ENCODE measurements at places on chromosomes 13 and 19.

- no peak for DNase-seq
These were observed 4.6 kb upstream of the EPS8L1 start for GRCh38 chr19:55071129-55071502.

GRCh38 chr19:8611877-8612806, 1.6 kb upstream of the ADAMTS10 start:
- DNase-seq: peak; percentile 36

- no peak for DNase-seq
These were observed 6.1 kb upstream of the FXYD3 start for GRCh38 chr19:35109395-35110112.

- DNase-seq: no peak
These were observed 49.1 kb downstream of the WASF3 start for GRCh38 chr13:26606631-26607030.

DNA sequence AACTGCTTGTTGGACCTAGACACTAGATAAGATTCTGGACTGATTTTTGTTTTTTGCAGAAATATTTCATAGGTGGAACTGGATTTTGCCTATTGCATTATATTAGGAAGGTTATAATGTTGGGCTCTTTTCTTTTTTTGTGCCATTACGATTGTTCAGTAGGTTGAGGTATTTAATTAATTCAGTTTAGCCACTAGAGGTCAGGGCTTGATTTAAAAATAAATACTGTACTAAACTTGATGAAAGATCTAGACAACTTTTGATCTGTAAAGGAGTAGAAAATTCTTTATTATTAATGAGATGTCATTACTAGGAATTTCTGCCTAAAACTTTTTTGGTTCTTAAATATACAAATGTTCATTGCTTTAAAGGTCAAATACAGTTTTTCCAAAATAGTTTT, 15.2 kb upstream of the SUPT20H start:
- DNase-seq: no peak

DNA sequence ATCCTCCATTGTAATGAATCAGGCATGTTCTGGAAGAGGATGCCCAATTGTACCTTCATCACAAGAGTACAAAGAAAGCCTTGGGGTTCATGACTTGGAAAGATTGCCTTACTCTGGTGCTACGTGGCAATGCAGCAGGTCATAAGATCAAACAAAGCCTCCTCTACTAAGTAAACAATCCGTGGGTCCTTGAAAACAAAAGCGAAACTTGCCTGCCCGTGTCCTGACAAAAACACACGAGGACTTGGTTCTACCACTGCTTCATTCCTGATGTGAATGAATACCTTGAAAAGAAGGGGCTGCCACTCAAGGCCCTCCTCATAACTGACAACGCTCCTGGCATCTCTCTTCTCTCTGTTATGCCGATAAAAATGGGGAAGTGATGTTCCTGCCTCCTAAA, 18.9 kb downstream of the ZNF563 start:
- no peak for DNase-seq

- DNase-seq: peak; percentile 70
These were observed 4.7 kb upstream of the PRMT1 start for GRCh38 chr19:49672131-49672919.

- DNase-seq: no peak
These were observed 10.7 kb downstream of the VSIG10L start for GRCh38 chr19:51331193-51331592.

DNA sequence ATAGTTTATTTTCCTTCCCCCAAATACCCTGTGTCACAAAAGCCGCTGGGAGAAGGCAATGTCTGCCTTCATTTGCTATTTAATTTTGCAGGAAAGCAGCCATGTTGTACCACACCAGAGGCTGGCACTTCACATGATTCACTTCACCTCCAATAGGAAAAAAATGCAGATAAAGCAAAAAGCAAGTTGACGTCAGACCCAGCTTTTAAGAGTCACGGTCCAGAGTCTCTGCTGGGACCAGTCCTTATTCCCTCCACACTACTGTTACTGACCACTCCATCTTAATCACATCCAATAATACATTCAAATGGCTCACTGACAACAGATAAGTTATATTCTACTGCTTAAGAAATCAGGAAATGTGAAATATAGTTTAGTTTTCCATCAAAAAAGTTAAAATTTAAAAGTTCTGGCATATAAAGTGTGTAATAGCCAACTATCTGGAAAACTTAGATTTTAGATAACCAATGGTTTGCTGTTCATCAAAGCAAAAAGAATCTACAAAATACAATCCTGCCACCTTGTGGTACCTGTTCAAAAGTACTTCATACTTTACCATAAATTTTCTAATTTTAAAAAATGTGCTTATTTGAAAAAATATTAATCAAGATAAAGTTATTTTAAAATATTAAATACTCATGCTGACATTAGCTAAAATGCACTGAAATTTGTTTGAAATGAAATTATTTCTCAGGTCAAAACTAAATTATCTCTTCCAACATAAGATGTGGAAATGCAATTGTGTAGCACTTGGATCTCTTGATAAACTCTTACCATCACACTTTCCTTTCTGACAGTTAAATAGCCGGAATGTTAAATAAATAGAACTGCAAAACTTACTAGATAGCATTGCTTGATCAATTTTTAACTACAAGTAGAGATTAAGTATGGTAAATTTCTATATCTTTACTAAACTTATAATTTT, 97.3 kb downstream of the SERP2 start:
- DNase-seq: no peak

DNA sequence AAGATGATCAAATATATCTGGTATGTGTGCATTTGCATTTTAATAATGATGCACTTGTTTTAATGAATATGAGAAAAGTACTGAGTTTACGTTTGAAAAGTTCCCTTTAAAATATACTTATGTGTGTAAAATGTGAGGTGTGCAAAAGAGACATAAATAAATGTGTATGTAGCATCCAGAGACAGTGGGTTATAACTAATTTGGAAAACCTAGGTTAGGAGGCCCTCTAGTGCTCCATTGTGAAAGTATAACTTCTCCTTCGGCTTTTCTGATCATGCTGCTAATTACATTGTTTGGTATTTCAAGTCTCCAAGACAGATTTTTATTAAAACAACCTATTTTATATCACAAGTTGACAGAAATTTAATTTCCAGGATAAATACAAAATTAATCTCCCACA, 30.1 kb downstream of the SCEL start:
- no peak for DNase-seq

- no peak for DNase-seq
These were observed at the start of gene LILRA5 for GRCh38 chr19:54312436-54313377. TSS of gene LILRA5 (minus strand) at chr19:54313166. CDS start at chr19:54313019, 147 bp downstream.

GRCh38 chr19:30882411-30883005, 466.7 kb downstream of the TSHZ3 start:
- no peak for DNase-seq

- DNase-seq: no peak
These were observed 11.9 kb downstream of the LTBP4 start for GRCh38 chr19:40612831-40613689.

DNA sequence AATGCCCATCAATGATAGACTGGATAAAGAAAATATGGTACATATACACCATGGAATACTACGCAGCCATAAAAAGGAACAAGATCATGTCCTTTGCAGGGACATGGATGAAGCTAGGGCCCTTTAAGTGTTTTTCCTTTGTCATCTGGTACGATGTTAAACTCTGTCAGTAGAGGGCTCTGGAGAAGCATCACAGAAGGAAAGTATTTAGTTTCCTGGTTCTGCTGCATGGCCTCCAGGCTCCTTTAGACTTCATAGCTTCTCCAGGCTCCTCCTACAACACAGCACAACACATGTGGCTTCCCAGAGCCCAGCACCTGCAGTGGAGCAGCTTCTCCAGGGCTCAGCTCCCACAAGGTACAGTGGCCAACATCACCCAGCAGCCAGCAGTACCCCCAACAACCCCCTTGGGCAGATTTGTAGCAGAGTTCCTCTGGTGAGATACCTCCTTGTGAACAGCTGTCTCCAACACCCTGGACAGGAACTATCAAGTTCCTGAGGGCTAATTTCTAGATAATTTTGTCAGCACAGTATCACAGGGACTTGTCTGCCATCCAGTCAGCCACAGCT, 63.4 kb downstream of the KCTD12 start:
- no peak for DNase-seq

- DNase-seq: no peak
These were observed 26.6 kb downstream of the ATP11A start for GRCh38 chr13:112716461-112716820.

DNA sequence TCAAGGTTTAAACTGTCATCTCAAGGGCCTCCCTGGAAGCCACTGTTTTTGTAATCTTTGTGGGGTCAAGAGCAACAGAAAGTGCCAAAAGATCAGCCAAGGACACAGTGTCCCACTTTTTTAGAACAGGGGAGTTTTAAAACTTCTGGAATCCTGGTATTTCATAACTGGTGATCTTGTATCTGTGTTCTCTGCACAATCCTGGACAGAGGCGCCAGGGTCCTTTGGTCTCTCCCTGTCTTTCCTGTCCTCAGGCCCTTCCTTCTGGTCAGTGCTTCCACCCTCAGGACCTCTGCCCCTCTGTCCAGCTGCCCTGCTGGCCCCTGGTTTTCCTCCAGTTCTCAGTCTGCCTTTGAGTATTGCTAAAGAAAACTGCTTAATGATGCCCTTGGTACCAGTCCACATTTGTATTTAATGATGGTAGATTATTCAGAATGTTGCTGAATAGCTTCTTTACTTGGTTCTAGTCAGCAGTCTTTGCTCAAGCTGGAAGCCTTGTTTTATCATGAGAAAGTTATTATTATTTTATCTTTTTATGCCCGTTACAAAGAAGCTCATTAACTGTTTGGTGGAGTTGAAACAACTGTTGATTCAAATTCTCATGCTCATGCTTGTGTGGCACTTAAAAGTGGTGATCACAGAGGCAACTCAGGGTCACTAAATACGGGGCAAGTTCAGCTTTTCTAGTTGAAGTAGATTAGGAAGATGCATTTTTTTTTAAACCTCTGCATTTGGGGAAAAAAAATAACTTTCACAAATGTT, 47.5 kb downstream of the WASF3 start:
- no peak for DNase-seq

DNA sequence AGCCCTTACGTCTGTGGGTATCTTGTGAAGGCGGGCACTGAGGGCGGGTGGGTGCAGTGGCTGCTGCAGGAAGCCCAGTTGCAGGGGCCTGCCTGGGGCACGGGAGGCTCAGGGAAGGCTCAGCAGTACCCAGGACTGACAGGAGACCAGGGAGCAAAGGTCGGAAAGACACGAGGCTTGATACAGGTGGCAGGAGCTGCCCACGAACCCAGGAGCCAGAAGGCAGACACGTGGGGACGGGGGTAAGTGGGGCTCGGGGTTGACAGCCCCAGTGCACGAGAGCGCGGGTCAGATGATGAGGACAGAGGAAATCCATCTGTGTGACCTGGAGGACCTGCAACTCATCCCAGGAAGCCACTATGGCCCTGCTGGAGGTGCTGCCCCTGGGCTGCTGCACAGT, 25.3 kb downstream of the ELAVL1 start:
- DNase-seq: no peak

- DNase-seq: no peak
These were observed 59.0 kb downstream of the WDFY2 start for GRCh38 chr13:51643105-51643881.

GRCh38 chr19:42386974-42387707, 3.0 kb downstream of the CNFN start:
- no peak for DNase-seq

DNA sequence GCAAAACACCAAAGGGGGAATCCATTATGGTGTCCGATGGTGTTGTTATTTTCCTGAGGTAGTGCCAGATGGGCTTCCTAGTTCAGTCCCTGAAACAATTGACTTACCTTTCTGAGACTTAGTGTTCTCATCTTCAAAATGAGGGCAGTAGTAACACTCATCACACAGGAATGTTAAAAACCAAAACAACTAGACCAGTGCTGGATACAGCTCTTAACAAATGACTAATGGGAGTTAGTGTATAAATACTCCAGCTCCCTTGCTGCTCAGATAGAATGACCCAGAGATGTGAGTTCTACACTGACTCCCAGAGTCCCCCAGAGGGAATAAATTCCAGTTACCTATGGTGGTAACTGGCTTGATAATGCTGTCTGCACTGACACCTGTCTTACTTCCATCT, 49.9 kb downstream of the MBD3L2B start:
- DNase-seq: no peak

DNA sequence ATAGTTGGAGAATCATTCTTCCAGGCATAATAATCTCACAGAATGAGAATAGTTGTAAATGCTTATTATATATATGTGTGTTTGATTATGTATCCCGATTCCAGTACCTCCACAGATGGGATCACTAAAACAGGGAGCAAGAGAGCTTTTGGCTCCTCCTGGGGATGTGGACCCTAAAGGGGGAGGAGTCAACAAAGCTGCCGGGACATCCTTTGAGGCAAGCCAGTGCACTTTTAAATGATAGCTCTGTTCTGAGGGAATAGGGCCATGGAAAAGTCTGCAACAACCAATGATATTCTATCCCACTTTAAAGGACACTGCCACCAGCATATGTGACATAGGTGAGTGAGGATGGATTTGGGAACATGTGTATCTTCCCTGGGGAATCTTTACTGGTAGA, 40.8 kb downstream of the SLITRK5 start:
- no peak for DNase-seq

DNA sequence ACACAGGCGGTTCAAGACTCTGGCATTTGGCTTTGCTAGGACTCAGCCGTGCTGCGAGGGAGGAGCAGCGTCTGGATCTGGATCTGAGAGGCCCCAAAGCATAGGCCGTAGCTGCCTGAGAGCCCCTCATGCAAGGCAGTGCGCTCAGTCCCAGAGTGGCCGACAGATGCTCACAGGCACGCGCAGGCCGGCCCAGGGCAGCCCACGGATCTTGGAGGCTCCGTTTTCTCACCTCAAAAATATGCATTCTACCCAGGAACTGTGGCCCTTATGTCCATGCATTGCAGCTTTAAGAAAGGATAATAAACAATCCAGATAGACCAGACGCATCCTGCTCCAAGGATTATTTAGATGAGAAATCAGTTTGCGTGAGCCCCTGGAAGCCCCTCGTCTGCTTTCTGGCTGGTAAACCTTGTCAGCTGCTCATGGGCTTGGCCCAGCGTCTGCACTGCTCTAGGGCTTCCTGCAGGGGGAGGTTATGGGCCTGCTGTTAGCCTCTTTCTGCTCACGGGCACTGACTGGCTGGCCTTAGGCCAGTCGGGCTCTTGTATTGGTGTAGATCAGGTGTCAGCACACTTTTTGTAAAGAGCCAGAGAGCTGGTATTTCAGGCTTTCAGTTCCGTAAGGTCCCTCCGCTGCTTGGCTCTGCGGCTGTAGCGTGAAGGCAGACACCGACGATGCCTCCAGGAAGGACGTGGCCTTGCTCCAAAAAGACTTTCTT, 24.2 kb downstream of the TEX29 start:
- DNase-seq: no peak

DNA sequence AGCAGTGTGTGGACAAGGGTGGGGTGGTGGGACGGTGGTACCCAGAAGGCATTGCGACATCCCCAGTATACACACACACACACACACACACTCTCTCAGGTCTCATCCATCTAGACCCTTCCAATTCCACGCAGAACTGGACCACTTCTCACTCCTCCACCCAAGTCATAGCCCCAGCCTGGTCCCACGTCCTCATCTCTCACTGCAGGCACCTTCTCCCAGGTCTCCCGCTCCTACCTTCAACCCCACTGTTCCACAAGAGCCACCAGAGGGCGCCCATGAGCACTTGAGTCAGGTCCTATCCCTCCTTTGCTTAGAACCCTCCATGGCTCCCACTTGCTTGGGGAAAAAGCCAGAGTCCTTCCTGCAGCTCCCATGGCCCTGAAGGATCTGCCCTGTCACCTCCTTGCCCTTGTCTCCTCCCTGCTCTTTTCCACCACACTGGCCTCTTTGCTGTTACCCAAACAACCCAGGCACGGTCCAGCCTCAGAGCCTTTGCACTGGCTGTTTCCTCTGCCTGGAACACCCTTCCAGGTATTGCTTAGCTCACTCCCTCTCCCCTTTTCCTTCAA, 62.6 kb downstream of the IER2 start:
- peak; percentile 35 for DNase-seq

GRCh38 chr19:35205733-35206323, 22.7 kb downstream of the FAM187B start:
- no peak for DNase-seq

Measured in omental fat pad (tissue), 4 donors.